ENCODE measurements at places on chromosomes 16 and 17.

DNA sequence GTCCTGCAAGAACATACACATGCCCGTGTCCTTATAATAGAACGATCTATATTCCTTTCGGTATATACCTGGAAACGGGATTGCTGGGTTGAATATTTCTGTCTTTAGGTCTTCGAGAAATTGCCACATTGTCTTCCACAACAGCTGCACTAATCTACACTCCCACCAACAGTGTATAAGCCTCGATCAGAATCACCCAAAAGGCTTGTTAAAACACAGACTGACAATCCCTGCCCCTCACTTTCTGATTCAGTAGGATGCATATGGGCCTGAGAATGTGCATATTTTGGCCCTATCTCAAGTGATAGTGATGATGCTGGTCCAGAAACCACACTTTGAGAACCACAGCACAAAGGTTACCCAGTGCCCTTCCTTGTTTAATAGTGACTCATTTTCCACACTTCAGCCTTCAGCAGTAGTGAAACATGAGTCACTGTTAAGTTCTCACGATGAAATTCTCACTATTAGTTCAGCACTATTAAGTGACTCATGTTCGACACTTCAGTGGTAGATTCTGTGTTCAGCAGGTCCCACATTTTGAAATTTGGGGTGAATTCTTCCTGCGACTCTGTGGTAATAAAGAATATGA is 215.6 kb downstream of the GRIN2A start:
- no peak for DNase-seq

GRCh38 chr16:75236232-75236631 is 15.2 kb downstream of the BCAR1 start:
- DNase-seq: no peak

GRCh38 chr17:47119746-47120520 is 69.2 kb downstream of the CDC27 start:
- peak; percentile 63 for DNase-seq

- DNase-seq: no peak
These were observed 5.7 kb upstream of the SULT1A2 start for GRCh38 chr16:28602529-28602928.

DNA sequence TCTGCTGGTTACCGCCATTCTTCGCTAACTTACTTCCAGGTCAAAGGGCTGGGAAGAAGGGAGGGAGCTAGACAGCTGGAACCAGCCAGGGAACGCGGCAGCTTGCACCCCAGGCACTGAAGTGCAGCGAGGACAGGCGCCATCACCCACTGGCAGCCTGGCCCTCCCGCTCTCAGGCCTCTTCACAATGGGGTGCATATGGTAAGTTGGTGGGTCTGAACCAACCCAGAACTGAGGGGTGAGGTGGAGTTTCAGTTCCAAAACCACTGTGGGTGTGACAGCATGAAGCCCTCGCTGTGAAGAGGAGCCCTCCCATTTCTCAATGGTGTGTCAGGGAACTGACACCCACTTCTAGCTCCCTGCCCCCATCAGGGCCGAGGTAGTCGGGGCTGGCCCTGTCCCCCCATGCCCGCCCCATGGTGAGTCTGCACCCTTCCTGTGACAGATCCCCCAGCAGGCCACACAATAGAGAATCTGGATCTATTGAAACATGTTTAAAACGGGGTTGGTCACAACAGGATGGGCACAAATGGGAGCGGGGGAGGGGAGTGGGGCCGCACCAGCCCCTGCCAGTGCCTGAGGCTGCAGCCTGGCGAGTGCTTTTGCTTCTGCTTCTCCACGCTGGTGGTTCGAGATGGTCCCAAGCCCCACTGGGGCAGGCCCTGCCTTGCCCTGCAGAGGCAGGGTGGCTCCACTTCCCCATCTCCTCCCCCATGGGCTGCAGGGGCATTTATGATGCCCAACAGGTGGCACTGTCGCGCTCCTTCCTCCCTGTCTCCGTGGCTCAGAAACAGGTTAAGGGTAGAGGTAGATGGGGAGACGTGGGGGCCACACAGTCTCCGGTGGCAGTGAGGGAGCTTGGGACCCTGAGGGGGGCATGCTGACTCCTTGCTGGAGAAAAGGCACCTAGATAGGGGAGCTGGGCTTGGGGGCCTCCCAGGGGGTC is 2.3 kb downstream of the LIMD2 start:
- no peak for DNase-seq

DNA sequence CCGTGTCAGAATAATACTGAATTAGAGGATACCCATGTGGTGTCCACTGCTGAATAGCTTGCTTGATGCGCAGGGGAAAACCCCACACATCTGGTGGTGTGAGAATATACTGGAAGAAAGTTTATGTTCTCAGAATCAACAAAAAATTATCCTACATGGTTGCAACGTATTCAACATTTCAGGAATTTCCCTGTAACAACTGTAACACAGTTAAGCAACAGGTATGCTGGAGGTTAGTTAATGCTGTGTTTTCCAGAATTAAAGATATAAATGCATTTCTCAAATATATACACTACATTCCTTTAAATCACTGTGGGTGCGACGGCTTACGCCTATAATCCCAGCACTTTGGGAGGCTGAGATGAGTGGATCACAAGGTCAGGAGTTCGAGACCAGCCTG is 5.4 kb downstream of the CNOT1 start:
- DNase-seq: no peak

DNA sequence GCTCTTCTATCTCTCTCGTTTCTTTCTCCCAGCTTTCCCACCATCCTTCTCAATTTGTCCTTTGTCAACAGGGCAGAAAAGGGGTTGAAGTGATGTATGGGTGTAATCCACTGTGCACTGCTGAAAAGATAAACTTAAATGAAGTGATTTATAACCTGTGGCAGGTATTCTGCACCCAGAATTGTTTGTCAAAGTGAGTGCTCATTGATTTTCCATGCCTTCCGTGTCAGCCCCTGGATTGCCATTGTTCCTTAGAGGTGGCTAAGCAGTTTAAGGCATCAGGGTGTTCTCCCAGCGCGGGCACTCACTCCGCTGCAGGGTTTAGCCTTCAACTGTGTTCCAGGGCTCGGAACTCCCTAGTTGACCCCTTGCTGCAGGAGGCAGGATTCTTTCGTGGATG is 82.9 kb downstream of the PITPNC1 start:
- DNase-seq: no peak

DNA sequence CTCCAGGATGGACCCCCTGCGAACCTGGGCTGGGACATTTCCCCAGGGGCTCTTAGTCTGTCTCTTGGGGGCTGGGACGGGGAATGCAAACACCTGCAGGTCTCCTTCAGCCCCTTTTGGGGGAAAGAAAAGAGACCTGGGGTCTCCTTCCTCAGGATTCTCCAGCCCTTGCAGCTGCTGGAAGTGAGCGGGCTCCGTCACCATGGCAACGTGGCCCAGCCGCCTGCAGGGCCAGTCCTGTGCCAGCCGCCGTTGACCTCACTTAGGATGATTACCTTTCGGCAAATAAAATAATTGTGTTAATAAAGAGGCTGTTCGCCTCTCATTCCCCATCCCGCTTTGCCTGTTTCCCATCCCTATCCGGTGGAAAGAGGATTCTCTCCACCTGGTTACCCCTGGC is 25.7 kb downstream of the MRM1 start:
- no peak for DNase-seq

DNA sequence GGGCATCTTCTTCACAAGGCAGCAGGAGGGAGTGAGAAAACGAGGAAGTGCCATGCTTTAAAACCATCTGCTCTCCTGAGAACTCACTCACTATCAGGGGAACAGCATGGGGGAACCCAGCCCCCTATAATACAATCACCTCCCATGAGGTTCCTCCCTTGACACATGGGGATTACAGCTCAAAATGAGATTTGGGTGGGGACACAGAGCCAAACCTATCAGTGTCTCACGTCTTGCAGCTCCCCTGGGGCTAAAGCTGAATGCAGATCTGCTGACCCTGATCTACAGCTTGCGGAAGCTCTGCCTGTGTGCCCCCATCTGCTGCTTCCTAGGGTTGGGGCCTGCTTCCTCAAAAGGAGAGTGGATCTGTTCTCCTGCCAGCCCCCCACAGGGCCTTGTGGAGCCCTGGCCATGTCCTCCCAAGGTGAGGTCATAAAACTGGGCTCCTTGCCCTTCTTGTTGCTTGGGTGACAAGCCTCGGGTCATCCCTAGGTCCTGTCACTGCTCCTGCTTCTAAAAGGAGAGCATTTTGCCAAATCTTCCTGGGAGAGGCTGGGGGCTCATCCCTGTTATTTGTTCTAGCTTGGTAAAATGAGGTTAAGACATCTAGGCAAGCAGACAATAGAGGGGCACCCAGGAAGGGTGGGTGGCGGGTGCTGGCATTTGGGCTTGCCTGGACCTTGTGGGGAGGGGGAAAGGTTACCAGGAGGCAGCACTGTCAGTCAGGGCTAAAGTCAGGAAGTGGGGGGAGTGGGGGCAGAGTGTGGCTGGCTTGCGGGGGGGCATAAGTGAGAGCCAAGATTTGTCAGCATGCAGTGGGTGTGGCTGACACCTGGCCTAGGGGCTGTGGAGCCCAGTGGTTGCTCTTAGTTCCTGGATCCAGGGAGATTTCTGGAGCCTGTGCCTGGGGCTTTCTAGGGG is 16.0 kb downstream of the KRT33A start:
- DNase-seq: no peak

DNA sequence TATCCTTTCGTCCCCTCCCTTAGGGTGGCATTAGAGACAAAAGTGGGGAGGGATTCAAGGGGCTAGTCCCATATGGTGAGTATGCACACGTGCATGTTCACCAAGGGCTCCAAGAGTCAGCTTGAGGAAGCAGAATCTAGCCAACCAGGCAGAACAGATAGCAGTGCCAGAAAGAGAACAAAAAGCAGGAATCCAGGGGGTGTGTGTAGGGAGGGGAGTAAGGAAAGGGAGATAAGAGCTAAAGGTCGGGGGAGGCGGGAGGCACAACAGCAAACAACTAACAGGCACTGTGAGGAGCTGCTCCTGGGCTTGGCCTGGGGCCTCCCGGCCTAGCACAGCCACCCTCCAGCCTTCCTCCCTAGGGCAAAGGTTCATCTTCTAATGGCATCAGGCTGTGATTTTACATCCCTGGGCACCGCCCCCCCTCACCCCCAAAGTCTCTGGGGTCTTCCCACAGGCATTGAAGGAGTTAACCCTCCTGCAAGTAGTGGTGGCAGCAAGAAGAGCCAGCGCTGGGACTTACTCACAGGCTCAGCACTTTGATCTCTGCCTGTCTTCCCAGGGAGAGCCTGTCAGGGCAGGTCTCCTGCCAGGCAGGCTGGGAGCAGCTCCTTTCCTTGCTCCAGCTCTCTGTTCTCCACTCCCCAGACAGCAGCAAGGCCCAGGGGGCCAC is 12.4 kb upstream of the SUPT4H1 start:
- peak; percentile 22 for DNase-seq

Data from amniotic epithelial cell (primary cell).